ENCODE measurements at places on chromosomes 12 and 14.

GRCh38 chr12:26055087-26055486 lies 69.8 kb downstream of the BHLHE41 start:
- no peak for DNase-seq

DNA sequence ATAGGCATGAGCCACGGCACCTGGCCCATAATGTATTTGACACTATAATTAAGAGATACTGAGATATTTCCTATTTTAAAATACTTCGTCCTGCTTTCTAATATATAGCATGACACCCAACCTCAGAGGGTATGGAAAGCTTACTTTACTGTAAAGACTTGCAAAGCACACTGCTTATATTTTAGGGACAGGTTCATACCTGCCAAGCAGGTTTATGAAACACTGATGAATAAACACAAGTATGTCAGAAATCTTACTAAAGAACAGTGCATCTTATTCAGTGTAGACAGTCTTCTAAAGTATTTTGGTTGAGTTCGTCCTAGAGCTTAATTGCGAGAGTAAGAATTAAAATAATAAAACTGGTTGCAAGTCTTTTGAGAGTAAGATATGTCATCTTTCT lies 65.4 kb downstream of the PPFIBP1 start:
- no peak for DNase-seq

- DNase-seq, result no peak
These were observed 152.7 kb downstream of the GXYLT1 start for GRCh38 chr12:41992022-41992421.

DNA sequence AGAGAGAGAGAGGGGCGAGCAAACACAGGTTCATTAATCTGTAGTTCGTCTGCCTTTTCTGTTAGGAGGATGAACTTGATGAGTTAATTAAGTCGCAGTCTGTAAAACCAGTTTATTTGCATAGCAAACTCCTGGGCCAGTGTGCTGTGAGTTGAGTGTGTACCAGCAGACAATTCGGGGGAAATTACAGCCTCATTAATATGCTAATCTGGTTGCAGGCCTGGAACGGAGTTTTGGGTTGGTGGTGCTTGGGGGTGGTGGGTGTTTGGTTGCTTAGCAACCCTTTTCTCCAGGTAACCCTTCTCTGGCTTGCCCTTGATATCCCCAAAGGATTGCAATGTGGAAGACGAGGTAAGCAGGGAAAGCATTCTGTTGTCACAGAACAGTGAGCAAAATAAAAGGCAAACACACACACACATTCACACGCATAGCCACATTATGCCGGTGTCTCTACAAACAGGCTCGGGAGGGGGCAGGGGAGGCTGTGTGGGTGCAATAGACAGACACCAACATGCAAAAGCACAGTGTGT lies 29.2 kb upstream of the LHX5 start:
- DNase-seq, result no peak

DNA sequence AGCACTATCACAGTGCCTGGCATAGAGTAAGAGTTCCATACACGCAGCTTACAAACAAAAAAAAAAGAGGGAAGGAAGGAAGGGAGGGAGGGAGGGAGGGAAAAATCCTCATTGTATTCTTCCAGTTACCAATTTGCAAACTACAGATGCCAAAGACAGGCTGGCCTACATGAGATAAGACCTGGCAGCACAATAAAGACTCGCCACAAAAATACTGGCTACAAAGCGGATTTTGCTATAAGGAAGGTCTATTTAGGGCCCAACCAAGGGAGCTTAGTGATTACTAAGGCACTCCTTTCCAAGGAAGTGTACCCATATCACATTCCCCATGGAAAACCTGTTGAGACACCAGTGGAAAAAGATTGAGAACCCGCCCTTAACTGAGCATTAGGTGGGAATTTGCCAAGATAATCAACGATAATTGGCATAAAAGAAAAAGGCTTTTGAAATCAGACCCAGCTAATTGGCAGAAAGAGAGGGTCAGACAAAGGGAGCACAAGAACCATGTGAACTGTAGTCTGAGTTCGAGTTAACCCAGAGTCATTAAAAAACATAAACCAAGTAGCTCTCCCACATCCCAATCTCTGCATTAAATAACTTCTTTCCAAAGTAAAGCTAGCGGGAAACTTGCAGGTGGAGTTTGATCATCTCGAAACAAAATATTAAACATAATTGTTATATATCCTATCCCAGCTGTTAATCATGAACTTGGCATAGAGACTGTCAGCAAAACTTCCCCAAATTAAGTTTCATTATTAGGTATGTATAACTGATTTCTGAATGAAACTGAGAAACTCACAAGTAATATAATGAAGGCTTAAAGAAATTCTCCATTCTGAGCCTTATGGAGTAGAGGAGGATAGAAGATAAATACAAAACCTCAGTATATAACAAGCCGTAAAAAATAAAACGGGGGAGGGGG lies 50.1 kb downstream of the PHLDA1 start:
- DNase-seq, result no peak

GRCh38 chr14:24677956-24678355 lies 44.0 kb upstream of the GZMB start:
- no peak for DNase-seq

DNA sequence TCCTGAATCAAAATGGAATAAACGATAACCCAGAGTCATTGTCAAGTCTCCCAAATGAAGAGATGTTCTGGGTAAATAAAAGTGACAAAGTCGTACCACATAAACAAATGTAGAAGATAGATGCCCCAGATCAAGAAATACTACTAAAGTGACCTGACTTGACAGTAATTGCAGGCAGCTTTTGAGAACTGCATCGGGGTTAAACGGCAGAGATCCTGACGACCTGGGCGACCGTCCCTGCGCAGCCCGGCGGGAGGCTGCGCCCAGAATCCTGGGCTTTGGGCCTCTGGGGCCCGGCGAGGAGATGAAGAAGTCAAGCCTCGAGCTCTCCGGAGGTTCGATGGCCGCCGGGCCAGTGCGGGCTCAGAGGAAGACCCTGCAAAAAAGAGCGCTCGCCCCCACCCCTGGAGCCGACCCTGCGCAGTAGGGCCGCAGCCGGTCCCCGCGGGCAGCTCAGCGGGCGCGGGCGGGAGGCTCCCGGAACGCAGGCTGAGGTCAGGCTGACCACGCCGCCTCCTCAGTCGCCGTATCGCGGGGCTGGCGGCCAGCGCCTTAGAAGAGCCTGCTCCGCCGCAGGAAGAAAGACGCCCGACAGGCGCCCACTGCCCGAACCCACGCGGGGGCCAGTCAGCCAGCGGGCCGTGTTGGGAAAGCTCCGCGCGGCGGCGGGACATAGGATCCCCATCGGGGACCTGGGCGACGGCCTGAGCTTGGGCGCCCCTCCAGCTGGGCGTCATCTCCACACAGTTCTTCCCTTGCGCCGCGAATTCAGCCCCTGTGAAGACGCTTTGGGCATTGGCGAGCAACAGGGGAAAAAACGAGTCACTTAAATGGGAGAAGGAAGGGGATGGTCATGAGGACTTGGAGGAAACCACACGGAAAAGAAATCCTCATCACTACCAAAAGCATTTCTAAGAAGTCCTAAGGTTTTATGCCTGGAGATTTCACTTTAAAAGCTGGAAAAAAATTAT lies 16.0 kb downstream of the NKX2-1 start:
- DNase-seq, result no peak

GRCh38 chr12:1201886-1202285 lies 210.9 kb downstream of the ERC1 start:
- DNase-seq, result no peak

Measured in stimulated activated CD8-positive, alpha-beta memory T cell treated with anti-CD3 and anti-CD28 coated beads, Interleukin-4, amount 100 ng/mL, for 4 hours (primary cell).